Cortex of kidney (tissue), 1 donor: ENCODE measurements at places on chromosomes 7 and 10.

DNA sequence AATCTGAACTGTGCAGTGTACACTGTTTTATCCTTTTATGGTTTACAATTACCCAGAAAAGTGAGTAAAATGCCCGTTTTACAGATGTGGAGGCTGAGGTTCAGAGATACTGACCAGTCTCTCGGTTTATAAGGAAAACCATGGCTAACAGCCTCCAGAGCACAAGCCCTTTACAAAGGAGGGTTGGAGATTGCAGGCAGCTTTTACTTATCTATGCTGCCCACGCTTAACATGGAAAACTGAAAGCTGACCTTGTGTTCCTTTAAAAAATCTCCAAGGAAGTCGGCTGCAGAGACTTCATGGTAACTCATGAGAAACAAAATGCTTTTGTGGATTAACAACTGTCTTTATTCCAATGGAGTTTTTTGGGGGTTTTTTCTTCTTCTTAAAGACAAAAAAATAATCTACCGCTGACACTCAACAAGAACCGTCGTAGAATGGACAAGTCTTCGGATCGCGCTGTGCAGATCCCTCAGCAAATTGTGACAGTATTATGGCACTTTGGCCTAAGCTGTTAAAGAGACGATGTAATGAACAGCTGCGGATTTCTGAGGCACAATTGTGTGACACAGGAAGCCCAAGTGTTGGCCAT is 654 bp upstream of the SLF2 start:
- DNase-seq: no peak

- no peak for DNase-seq
These were observed 42.2 kb upstream of the PDGFA start for GRCh38 chr7:561631-562373.

GRCh38 chr7:121388950-121389349 is 7.2 kb downstream of the FAM3C start:
- DNase-seq: no peak

GRCh38 chr7:130515315-130516040 is 23.6 kb downstream of the MEST start:
- no peak for DNase-seq

DNA sequence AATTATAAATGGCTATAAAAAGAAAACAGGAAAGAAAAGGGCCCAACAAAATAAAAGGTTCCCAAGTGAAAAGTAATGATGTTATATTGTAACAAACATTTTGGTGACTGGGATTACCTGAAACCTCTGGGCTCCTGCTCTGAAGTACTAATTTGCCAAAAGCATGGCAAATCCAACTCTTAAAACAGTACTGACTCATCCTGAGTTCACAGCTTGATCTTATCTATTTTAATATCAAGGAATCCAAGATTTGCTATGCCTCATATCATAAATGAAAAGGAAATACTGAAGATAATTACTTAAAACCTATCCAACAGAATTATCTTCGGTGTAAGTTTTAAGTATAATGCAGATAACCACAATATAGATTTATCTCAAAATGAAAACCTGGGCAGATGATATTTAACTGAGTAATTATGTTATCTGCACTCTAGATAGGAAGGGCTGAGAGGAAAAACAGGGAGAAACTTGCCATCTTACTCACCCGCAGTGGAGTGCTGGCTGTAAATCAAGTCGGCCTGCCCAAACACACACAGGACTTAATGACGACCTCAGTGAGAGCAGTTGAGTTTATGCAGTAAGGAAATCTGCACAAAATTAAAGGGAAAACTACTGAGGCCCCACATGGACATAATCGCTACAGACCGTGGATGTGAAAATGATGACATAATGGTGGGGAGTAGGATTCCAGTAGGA is 48.4 kb downstream of the MPP7 start:
- DNase-seq: no peak

DNA sequence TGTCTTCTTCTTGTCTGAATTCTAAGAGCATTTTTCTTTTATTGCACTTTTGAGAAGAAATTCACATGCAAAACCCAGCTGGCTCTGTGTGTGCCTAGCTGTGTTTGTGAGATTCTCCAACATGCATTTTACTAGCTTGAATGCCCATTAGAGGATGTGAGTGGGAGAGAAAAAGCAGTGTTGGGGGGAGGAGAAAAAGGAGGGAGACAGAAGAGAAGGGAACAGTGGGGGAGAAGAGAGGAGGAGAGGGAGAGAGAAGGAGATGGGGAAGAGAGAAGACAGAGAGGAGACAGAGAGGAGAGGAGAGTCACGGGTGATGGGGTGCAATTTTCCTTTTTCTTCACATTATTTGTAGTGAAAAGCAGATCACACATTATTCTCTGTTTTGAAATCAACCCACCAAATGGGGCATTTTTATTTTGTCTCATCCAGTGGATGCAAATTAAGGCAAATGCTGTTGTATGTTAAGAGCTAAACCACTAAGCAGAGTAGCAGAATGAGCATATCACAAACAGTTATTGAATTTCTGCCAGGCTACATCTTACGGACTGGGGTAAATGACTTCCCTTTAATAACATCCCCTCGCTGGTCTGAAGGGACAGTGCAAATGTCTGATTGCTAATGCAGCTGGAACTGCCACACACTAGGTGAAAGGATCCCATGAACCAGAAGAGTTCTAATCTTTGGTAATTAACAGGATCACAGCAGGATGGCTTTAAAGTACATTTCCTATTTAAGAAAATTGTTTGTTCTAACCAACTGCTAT is 849 bp downstream of the LRRN3 start:
- no peak for DNase-seq

- DNase-seq: no peak
These were observed 19.3 kb upstream of the ZNF680 start for GRCh38 chr7:64581926-64582894.
